M059J (cell line): ENCODE measurements at places on chromosomes 6 and 20. TPM values are rescaled to one million over a fixed set of nuclear protein-coding genes. Genes with fewer than 3 reads are reported as not detected.

Gene OR14J1
- total RNA-seq, result not detected in 2 replicates

DNA sequence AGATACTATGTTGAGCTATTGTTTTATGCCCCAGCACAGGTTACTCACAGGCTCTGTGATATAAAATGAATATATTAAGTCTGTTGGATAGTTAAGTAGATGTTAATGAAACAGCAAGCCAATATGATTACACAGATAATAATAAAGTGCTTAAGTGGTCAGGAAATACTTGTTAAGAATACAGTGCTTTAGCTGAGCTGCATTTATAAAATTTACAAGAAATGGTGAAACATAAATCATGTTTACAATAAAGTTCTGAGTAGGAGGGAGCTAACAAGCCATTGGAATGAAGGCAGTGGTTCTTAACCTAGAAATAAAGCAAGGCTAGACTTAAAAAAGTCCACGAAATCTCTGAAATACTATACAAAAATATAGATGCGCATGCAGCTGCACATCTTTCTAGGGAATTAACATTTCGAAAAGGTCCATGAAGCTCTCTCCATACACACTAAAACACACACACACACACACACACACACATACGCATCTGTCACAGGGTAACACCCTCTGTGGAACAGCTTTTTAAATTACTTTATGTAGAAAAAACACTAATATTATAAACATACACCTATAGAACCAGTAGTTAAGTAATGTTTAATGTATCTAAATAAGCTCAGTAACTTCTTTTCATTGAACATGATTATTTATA lies 87.3 kb downstream of the COL9A1 start:
- no peak for DNase-seq

DNA sequence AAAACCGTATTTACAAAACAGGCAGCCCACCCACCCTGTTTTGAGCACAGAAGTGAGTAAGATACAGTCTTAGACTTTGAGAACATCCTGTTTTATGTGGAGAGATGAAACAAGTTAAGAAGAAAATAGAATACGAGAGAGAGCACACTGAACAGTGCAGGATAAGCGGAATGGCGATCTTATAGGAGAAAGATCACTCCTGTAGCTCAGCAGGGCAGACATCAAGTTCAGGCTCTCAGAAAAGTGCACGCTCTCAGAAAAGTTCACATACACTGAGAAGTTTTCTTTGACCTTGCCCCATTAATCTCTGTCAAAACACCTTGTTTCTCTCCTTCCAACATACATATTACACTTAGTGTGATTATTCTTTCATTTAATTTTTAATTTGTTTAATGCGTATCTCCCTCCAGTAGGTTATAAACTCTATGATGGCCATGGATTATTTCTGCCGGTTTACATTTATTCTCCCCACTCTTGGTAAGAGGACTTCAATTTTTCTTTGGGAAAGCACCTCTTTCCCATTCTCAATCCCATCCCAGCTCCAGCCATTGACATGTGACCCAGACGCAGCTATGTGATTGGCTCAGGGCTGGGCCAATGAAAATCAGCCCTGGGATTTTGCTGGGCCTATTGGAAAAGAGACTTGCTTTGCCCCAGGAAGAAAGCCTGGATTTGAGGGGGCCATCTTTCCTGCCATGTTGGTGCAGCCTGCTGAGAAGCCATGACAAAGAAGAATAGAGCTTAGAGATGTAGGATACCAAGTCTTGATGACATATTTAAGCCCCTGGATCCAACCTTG lies 16.2 kb downstream of the KCNB1 start:
- no peak for DNase-seq

Gene RNF144B
- total RNA-seq, result 5.4 and 8.6 TPM in 2 replicates

GRCh38 chr6:9554806-9555205 lies 860.1 kb downstream of the TFAP2A start:
- DNase-seq, result no peak

DNA sequence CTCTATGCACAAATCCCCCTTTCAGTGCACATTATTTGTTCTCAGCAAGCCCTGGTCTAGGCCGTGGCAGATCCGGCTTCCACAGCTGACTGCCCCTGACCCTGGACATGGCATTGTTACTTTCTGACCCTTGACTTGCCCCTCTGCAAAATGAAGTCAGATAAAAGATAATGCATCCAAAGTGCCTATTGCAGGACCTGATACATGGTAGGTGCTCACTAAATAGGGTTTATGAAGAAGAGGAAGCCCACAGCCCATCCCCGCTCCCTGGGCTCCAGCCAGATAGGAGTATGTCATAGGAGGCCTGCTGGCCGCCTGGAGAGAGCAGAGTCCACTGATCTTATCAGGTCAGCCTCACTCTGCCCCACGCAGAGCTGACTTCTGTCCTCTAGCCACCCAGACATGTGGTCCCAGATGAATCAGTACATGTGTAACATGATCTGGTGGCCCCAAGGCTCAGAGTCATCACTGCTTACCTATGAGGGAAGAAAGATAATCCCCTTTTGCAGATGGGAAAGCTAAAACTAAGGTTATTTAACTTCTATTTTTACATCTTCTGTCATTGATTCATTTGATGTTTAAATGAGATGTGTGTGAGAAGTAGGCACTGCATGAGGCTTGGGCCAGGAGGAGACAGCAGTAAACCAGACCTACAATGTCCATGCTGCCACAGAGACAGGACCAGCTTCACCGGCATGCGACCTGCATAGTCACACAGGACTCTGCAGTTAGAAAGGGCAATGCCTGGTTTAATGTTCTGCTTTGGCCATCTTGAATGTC lies 20.4 kb downstream of the MAFB start:
- peak; percentile 96 for DNase-seq

GRCh38 chr6:116152620-116153019 lies 26.7 kb upstream of the COL10A1 start:
- DNase-seq, result no peak

- no peak for DNase-seq
Observed at GRCh38 chr6:30164714-30165113, 1.4 kb downstream of the TRIM15 start.

DNA sequence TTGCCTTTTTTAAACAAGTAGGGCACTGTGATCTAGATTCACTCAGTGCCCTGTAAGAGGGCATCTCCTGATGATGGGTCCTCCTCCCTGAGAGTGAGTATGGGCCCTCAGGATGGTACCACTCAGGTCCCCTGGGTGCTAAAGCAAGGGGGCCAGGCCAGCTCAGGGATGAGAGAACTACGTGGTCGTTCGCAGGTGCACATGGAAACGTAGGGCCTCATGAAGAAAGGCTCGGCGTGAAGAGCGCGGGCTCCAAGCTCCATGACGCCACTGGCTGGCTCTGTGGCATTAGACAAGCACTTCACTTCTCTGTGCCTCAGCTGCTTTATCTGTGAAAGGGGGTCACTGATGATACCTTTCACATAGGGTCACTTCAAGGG lies 50.7 kb downstream of the SYNJ2 start:
- no peak for DNase-seq

GRCh38 chr6:35310265-35310831 lies 12.7 kb downstream of the DEF6 start:
- DNase-seq, result no peak
